Activated CD4-positive, alpha-beta T cell treated with anti-CD3 and anti-CD28 coated beads, Interleukin-2, Interleukin-6, amounts not matched to agents 100 ng/mL and 50 ng/mL, durations not matched to agents 16 hours and 8 hours (primary cell): ENCODE measurements at places on chromosomes 16 and 17.

- DNase-seq = no peak
Measured at GRCh38 chr16:77995843-77996455, 26.4 kb upstream of the CLEC3A start.

DNA sequence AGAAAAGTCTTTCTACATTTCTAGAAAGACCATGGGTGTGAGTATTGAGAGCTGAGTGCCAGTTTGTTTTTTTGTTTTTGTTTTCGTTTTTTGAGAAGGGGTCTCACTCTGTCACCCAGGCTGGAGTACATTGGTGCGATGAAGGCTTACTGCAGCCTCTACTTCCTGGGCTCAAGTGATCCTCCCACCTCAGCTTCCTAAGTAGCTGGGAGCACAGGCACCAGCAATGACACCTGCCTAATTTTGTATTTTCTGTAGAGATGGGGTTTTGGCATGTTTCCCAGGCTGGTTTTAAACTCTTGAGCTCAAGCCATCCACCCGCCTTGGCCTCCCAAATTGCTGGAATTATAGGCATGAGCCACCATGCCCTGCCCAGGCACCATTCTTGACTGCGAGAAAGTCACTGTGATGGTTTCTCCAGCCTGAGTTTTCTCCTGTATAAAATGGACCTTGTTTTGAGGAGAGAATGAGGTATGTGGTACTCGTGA lies 673.8 kb downstream of the MAF start:
- DNase-seq = no peak

- peak; percentile 44 for DNase-seq
Measured at GRCh38 chr16:58299757-58300349, 5.0 kb upstream of the PRSS54 start.

GRCh38 chr16:52584354-52585320 lies 37.7 kb upstream of the TOX3 start:
- no peak for DNase-seq

GRCh38 chr16:84242839-84243238 lies 3.0 kb upstream of the KCNG4 start:
- DNase-seq = no peak

DNA sequence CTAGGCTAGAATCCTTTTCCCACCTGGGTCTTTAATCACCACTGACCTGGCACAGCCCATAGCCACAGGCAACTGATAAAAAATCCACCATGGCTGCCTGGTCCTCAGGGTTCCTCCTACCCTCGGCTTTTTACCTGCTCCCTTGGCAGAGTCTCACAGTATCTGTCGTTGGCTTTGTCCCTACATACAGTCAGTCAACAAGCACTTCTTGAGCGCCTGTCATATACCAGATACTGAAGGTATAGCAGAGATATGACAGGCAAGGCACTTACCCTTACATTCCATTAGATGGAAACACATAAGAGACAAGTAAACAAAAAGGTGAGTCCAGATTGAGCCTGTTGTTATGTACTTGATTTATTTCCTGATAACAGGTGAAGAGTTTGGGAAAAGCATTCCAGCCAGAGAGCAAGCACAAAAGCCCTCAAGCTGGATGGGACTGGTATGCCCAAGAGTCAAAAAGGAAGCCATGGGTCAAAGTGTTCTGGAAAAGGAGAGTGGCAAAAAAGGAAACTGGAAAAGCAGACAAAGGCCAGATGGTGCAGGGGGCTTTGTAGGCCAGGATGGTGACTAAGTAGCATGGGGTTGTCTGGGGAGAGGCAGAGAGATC lies 247.0 kb downstream of the CHD9NB start:
- DNase-seq = no peak
